ENCODE measurements at places on chromosomes 7 and 10.

GRCh38 chr7:25849500-25850184 lies 302.4 kb upstream of the NFE2L3 start:
- no peak for DNase-seq

- no peak for DNase-seq
Observed at GRCh38 chr10:95236068-95236903, 42.2 kb downstream of the ACSM6 start.

DNA sequence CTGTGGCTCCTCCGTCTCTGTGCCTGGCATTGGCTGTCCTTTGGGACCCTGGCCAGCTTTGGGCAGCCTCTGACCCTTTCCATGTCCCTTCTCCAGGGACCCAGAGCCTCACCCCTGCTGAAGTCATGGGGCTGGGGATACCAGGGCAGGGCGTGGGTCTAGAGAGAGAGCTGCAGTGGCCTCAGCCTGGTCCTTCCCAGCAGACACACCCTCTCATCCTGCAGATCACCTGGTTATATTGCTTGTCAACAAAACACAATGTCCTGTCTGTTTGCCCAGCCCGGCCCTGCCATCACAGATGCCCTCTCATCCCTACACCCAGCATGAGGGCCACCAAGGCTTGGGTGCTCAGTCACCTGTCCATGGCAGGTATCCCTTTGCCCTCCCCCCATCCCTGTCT lies 1.8 kb downstream of the MUC17 start:
- DNase-seq: no peak

- DNase-seq: no peak
Observed at GRCh38 chr7:92750946-92751345, 85.4 kb downstream of the CDK6 start.

Measured in HS-27A (cell line).